ENCODE measurements at places on chromosomes 5 and 9.

GRCh38 chr5:140037012-140037411 lies 6.1 kb downstream of the NRG2 start:
- no peak for DNase-seq

- no peak for DNase-seq
Measured at GRCh38 chr9:33346564-33346963, 55.8 kb downstream of the AQP7 start.

GRCh38 chr9:114382699-114383520 lies 4.9 kb downstream of the AKNA start:
- DNase-seq, result peak; percentile 67

- no peak for DNase-seq
Measured at GRCh38 chr5:132266836-132267160, 9.3 kb downstream of the PDLIM4 start.

DNA sequence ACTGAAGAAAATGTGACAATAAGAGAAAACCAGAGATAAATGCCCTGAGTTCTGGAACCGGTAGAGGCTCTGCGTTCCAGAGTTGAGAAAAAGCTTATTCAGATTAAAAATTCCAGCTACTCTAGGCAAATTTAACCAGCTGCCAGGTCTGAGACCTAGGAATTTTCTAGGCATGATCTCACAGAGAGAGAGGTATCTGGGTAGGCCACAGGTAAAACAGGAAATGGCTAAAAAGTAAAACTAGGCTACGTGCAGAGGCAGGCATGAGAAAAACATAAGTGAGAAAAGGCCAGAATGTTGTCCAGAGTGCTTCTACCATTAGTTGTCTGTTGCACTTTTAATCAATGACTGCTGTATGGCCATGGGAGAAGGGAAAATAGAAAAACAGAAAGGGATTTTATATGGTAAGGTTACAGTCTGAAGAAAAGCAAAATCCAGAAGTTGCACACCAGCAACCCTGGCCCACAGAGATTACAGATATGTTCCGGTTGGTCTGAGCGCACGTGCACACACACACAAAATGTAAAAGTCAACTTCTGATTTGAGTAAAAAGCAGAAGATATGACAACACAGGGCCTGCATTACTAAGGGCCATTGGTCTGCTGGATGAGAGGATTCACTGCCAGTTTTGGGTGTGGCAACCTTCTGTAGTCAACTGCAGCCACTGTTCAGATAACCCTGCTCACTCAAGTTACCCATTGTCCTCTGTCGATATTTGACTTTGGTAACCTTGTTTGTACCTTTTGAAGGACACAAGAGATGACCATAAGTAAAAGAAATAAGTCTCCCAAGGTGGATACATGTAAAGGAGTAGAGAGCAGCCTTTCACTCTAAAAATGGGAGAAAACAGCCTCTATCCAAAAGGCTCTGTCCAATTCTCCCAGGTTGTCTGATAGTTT lies 266.0 kb downstream of the DTWD2 start:
- no peak for DNase-seq

DNA sequence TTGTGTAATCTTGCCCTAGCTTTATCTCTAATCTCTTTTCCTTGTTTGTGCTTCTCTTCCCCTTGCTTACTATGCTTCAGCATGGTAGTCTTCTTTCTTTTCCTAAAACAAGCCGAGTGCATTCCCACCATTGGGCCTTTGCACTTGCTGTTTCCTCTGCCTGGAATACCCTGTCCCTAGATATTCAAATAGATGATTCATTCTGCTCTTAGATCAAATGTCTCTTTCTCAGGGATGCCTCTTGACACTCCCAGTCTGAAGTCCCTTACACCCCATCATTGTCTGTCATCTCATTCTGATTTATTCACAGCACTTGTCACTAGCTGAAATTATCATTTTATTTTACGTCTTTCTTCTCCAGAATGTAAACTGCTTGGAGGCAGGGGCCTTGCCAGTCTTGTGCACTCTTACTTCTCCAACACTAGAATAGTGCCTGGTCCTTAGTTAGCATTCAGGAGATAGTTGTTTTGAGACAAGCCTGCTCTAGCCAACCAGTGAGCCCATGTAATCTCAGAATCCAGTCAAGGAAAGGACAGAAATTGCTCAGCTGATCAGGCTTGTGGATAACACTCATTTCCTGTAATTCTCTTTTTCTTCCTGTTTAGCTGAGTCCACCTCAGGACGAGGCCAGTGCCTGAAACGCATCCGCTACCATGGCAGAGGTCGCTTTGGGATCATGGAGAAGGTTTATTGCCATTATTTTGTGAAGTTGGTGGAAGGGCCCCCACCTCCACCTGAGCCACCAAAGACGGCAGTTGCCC lies 25.4 kb downstream of the MRPL22 start:
- no peak for DNase-seq

All from activated T-cell treated with anti-CD3 and anti-CD28 coated beads for 48 hours (primary cell).